ENCODE measurements at places on chromosomes 13 and 19.

- DNase-seq = no peak
These were observed 1209.7 kb upstream of the PCDH20 start for GRCh38 chr13:62625214-62625881.

GRCh38 chr19:44807162-44807561, 1.7 kb upstream of the BCAM start:
- DNase-seq = no peak

GRCh38 chr13:51370116-51370515, 30.6 kb downstream of the SERPINE3 start:
- DNase-seq = no peak

DNA sequence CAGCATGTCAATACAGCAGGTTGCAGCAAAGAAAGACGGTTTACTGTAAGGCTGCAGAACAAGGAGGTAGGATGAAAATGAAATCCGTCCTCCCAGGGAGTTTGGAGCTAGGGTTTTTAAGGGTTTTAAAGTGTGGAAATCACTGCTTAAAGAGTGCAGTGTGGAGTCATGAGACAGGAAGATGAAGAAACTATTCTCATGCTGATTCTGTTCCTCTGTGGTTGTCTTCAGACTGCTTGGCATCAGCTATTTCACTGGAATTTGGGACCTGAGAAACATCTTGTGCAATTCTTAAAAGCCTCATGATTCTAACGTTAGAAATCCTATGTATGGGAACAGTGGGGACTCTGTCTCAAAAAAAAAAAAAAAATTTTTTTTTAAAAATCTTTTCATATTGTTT, 11.4 kb downstream of the ZNF331 start:
- no peak for DNase-seq

DNA sequence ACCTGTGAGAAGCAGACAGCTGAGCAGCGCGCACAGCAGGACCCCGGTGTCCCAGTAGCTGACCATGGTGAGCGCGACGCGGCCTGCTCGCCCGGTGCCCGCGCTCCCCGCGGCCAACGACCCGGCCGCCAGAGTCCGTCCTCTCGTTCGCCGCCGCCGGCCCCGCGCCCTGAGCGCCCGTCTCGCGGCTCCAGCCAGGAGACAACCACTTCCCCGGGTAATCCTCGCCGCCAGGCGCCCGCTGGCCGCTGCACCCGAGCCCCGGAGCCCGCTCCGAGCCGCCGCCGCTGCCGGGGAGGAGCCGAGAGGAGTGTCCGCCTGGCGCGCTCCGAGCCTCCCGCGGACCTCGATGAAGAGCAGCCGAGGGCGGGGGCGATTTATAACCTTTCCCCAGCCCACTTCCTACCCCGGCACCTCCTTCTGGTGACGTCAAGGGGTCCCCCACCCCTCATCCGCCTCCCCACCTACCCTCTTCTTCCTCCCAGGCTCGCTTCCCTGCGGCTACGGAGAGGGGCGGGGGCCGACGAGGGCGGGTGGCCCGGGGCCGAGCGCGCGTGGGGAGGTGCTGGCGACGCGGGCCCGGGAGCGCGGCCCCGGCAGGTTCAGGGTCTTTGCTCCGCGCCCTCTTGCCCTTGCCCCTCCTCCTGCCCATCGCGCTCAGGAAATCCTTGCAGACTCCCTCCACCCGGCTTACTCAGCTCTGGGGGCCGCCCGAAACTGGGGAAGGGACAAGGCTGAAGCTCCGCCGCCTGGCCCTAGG, at the start of gene FLT1:
Gene FLT1 (minus strand): TSS at position 351 of the 760 bp plus-strand sequence. CDS start 285 bp downstream, at position 66.
- DNase-seq = no peak

DNA sequence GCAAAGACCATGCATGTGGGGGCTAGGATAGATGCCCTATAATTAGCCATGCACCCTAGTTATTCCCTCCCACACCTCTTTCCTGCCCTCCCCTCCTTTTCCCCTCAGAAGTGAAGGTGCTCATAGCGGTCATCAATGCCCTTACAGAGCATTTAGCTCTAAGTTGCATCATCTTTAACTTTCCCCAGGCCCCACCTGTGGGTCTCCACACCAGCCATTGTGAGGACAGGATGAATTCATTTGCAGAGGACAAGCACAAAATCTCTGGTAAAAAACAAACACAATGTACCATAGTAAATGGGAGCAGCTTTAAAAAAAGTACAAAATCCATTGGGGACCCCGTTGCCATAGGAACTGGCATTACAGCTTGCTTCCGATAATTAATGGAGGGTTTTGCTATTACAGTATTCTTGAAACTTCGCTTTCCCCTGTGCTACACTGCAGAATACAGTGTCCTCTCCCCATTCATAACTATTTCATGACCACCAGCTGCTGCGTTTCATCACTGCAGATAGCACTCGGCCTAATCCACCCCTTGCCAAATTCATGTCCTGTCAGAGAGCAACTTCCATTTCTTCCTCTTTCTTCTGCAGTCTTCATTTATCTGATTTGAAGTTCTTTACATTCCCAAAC, 110.5 kb downstream of the ZDHHC20 start:
- DNase-seq = no peak

GRCh38 chr19:55546822-55547614, 1.7 kb upstream of the SBK3 start:
- no peak for DNase-seq

DNA sequence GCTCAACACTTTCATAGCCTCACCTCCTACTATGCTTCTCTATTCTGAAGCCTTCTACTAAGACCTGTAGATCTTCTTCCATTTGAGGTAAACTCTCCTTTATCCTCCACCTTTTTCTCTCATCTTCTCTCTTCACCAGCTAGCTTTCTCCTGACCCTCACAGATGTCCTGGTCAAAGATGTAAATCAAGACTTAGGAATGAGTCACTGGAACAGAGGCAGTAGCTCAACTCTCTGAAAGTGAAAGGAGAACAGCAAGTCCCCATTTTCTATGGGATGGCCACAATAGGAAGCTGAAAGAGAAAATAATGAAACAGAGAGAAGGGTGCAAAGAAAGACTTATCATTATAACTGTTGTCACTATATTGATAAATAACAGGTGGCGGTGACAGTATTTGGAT, 86.1 kb upstream of the DOCK9 start:
- DNase-seq = no peak

DNA sequence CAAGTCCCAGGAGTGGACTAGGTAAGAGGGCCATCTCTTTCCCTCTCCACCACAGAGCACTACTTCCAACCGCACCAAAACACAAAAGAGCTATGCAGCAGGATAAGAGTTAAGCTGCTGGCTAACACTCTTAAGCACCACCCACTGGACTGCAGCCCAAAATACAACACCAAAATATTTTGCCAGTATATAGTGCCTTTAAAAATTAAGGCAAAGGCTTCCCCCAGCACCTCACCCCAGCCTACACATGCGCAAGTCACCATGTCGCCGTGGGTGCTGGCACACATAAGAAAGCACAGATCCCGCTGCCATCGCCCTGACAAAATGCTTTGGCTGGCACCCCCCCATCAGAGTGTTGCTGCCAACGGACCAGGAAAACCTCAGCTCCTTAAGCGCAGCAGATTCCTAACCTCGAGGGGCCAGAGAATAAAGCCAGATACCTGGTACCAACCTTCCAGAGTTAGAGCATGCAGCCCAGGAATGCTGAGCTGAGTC, 608.3 kb downstream of the PCDH17 start:
- DNase-seq = no peak

- no peak for DNase-seq
These were observed 1.7 kb upstream of the FAM98C start for GRCh38 chr19:38401148-38401547.

- no peak for DNase-seq
These were observed 6.1 kb downstream of the ENOX1 start for GRCh38 chr13:43780666-43781065.

DNA sequence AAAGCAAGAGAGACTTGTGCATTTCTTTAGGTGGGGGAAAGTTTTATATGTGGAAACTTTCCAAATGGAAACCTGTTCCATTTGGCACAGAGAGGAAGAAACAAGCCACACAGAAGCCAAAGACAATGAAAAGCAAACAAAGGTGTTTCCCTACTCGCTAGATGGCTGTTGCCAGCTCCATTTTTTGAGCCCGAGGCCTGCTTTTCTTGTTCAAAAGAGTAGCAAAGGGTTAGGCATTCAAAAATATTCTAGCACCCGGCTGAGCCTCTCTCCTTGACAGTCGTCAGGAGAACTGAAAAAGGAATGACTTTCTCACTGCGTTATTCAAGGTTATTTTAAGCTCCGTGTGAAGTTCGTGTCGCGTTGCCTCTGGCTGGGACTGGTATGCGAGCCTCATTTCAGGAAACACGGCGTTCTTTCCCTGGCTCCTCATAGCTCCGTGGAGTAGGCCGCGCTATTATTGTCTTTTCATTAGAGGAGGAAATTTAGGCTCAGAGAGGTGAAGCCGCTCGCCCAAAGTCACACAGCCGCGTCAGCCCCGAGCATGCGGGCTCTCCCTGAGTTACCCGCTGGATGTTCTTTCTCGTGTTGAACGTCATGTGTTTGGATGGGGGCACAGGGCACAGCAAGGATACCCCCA, 7.6 kb downstream of the TRPM4 start:
- no peak for DNase-seq

DNA sequence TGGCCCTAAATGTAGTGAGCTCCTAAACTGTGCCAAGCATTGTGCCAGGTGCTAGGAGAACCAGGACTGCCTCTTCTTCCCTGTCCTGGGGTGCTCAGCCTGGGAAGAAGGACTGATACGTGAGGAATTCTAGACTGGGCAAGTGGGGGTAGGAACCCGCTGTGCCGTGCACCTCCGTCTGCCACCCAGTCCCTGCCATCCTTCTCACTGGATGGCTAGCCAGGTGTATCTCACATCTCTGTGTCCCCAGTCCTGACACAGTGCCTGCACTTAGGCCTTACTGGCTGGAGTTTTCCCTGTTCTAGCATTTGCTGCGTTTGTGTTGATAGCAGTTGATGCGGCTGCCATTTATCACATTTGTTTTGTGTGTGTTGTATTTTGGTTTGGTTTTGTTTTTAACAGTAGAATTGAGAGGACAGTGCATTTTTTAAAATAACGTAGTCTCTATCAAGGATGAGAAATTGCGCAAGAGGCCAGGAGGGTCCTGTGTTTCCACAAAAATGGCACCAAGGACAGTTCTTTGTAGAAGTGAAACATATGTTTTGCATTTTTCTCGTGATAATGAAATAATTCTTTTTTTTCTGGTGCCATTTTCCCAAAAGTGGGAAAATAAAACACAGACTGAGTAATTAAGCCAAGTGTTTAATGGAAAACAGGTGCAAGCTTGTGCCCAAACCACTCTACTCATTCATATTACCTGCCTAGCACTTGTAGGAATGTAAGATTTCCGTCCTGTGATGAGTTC, 4.7 kb upstream of the GPR183 start:
- no peak for DNase-seq

- DNase-seq = no peak
These were observed 22.0 kb upstream of the TEX29 start for GRCh38 chr13:111298214-111298975.

DNA sequence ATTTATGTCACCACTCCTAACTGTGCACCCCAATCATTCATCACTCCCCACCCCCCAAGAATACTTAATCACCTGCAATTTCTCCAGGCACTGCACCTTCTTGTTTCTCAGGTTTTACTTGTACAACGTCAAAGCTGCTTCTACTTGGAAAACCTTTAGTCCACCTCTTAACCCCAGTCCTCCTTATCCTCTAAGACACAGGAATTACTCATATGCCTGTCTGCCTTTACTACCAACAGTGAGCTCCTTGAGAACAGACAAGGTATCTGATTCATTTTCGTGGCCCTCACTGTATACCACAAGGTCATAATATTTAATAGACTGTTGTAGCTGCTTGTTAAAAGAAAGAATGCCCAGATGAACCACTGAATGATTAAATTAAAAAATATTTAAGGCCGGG, 21.0 kb upstream of the NDFIP2 start:
- DNase-seq = no peak
